ENCODE measurements at places on chromosomes 3 and 15.
A peak's percentile ranks its signal among the peaks of the same experiment; 100 is the strongest.

DNA sequence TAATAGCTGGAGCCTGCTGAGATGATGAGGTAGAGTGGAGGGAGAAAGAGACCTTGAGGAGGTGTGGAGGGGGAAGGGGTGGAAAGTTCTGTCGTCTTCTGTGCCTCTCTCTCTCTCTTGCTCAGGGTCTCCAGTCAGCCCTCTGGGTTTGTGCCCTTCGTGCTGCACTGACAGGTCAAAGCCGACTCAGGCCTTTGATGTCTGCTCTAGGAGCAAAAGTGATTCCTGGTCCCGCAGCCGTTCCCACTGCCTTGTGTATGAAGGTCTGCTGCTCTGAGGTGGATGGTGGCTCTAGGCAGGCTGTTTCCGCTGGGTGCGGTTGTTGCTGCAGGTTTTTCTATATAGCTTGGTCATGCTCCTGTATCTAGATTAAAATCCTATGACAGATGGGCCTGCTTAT is 89.4 kb downstream of the IGF1R start:
- DNase-seq: no peak

DNA sequence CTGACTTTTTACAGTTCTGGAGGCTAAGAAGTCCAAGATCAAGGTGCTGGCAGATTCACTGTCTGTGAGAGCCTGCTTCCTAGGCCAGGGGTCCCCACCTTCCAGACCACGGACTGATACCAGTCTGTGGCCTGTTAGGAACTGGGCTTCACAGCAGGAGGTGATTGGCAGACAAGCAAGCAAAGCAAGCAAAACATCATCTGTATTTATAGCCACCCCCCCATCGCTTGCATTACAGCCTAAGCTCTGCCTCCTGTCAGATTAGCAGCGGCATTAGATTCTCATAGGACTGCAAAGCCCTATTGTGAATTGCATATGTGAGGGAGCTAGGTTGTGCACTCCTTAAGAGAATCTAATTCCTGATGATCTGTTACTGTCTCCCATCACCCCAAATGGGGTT is 194.7 kb upstream of the THRB start:
- DNase-seq: no peak

DNA sequence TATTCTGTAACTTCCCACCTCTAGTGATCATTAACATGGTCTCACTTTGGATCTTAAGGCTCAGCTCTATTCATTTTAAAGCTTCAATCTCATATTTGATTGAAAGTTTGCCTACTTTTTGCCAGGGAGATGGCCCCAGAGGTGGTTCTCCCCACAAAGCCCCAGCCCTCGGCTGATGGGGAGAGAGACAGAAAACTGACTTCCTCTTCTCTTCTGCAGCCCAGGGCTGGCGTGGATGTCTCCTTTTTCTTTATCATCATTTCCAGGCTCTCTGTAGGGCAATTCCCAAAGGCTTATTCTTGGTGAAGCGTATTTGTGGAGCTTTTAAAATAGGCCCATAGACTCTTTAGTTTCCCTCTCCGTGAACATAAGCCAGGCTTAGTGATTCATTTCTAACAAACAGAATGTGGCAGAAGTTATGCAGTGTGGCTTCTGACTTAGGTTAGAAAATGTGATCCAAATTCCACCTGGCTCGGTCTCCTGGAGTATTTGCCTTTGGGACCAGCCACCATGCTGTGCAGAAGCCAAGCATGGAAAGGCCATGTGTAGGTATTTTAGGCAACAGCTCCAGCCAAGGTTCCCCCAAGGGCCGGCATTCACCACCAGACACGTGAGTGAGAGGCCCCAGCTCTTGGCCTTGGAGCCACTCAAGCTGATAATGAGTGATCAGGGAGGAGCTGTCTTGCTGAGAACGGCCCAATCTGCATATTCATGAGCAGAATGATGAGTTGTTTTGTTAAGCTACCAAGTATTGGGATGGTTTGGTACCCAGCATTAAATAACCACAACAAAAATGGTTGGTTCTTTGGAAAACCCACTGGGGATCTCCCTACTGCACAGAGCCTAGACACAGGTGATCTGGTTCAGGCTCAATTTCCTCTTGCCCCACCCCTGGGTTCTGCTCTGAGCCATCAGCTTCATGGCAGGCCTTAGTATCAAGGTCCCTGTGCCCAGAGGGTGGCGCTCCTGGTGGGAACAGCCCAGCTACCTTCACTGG is 353.2 kb upstream of the PROK2 start:
- no peak for DNase-seq

DNA sequence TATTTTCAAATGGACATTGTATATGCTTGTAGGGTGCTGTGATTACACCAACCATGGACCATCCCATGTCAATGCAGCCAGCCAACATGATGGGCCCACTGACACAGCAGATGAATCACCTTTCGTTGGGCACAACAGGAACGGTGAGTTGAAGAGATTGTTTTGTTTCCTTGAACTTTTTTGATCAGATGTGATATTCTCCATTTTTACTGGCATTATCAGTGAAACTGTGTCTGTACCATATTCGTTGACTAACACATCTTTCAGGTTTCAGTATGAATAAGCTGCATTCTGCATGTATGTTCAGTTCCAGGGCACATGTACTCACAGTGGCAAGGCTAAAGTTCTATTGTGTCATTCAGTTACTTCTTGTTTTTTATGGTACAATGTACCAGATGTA is 655.2 kb downstream of the RBMS3 start:
- no peak for DNase-seq

- DNase-seq: no peak
These were observed 14.5 kb upstream of the ABTB1 start for GRCh38 chr3:127658234-127658633.

DNA sequence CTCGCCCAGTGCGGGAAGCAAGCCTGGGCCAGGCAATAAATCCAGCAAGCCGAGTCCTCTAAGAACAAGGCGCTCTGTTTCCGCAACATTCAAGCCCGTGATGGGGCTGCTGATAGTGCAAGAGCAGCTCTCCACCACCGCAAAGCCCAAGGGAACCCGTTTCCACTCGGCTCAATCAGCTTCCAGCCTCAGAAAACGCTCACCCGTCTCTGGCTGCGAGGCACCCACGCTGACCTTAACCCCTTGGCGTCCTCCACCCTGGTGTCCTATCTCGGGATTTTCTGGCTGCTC is 17.8 kb downstream of the SPATA12 start:
- no peak for DNase-seq

- DNase-seq: no peak
These were observed 63.3 kb upstream of the SEC61A1 start for GRCh38 chr3:127988770-127989557.

DNA sequence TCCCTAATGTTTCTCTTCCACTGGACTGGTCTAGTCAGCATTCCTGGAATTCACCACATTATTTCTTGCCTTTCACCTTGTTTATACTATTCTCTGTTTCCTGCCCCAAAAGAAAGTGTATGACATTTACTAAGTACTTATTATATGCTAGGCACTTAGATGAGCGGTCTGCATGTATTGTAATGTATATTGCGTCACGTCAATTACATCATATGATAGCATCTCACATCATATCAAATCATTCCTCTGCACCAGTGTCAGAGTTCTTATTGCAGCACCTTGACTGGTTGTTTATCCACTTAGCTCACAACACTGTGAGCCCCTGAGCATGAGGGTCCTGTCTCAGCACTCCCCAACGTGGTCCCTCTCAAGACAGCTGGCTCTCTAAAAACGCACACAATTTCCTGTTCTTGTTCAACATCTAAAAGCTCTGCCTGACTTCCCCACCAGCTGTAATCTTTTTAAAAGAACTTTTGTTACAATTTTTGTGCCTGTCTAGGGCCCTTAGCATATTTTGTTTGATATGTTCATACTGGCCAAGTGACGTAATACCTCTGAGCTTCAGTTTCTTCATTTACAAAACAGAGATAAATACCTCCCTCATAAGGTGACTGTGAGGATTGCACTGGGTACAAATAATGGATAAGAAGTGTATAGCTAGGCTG is 58.8 kb downstream of the ARHGAP31 start:
- DNase-seq: peak; percentile 33

GRCh38 chr3:56397798-56398197 is 70.5 kb downstream of the ERC2 start:
- no peak for DNase-seq

GRCh38 chr15:63135281-63135680 is 13.6 kb downstream of the LACTB start:
- DNase-seq: no peak

DNA sequence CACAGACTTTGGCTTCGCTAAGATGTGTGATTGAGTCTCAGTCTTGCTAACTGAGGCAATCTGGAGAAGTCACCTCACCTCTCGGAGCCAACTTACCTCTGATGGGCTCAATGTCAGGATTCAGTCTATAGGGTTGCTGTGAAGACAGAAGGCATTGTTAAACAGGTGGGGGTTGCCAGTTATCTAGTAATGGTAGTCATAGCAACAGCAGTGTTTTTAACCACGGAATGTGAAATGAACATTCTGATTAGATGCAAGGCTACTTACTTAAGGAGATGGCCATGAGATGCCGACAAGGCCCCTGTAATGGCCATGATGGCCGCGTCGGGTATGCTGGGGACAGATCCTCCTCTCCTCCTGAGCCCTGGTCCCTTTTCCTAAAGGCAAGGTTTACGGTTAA is 243.1 kb downstream of the GABRG3 start:
- DNase-seq: no peak

DNA sequence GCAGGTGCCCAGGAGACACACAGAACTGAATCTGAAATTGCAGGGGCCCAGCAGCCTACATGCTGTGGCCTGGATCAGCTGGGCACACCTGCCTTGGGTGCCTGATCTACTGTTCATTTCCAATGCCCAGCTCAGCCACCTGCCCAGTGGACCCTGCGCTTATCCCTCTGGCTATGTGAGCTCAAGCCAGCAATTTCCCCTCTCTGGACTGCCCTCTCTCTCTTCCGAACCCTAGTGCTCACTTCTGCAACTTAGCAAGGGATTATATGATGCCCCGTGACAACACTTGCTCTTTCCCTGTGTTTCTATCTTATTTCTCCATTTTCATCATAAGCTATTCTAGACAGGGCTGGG is 276.0 kb downstream of the UACA start:
- no peak for DNase-seq

- no peak for DNase-seq
These were observed 253.2 kb upstream of the LRTM1 start for GRCh38 chr3:55180936-55181535.
